Effector memory CD8-positive, alpha-beta T cell (primary cell): ENCODE measurements at places on chromosomes 7 and 10.

- no peak for DNase-seq
Observed at GRCh38 chr10:16583382-16583781, 61.7 kb upstream of the C1QL3 start.

GRCh38 chr7:101823096-101823495 lies 5.7 kb downstream of the CUX1 start:
- DNase-seq, result no peak

DNA sequence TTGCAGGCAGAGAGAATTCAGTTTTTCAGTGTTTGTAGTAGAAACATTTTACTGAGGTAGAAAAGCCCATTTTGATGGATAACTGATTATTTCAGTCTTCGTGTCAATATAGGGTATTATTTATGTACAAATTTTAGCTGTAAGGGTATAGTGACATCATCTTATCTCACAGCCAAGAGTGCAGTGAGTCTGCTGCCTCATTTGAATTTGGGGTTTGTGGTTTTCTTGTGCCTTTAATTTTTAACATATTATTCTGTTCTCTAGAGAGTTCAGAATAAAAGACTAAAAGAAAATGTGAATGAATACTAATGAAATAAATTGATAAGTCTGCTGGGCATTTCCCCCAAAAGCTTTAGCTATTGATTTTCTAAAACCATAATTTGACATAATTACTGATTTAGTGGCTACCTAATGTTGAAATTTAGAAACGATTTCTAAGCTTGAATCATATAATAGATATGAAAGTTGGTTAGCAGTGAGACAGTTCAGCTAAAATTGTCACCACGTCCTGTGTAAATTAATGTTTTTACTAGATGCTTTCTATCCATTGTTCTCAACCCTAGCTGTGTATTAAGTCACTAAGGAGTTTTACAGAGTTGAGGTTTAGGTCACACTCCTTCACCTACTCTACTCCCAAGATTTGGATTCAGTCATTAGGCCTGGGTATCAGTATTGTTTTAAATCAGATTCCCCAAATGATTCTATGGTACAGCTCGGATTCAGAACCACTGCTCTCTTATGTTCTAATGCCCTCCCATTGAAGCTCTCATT lies 37.3 kb downstream of the ACADSB start:
- DNase-seq, result no peak

DNA sequence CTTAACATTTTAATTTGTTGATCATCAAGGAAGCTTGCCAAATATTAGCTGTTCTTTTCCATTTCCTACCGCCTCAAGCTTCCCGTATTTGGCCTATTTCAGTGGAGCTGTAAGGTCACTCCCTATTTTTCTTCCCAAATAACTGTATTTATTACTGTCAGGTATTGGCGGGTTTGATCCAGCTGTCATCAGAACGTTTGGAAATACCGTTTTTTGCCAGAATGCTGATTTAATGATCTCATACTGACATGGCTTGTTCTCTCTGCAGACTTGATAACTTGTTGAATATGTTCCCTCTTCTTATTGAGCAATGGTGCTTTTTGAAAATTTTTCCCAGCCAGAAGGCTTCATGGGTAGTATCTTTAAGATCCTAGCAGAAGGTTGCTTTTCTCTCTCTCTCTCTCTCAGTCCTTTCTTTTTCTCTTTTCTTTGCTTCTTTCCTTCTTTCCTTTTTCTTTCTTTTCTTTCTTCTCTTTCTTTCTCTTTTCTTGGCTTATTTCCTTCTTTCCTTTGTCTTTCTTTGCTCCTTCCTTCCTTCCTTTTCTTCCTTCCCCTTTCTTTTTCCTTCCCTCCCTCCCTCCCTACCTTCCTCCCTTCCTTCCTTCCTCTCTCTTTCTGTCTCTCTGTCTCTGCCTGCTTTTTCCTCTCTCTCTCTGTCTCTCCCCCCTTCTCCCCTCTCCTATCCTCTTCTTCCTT lies 42.1 kb downstream of the CUX1 start:
- DNase-seq, result no peak

GRCh38 chr10:43200538-43201390 lies 62.5 kb downstream of the CSGALNACT2 start:
- DNase-seq, result no peak

- DNase-seq, result no peak
Observed at GRCh38 chr7:142066536-142066935, 45.0 kb upstream of the MGAM2 start.

- DNase-seq, result no peak
Observed at GRCh38 chr10:86313621-86314041, 53.0 kb downstream of the GRID1 start.

GRCh38 chr10:11763501-11763861 lies 21.3 kb downstream of the ECHDC3 start:
- no peak for DNase-seq

GRCh38 chr10:49173853-49174252 lies 14.3 kb downstream of the TMEM273 start:
- DNase-seq, result no peak

GRCh38 chr7:151195616-151196450 lies 8.8 kb upstream of the ASB10 start:
- no peak for DNase-seq

DNA sequence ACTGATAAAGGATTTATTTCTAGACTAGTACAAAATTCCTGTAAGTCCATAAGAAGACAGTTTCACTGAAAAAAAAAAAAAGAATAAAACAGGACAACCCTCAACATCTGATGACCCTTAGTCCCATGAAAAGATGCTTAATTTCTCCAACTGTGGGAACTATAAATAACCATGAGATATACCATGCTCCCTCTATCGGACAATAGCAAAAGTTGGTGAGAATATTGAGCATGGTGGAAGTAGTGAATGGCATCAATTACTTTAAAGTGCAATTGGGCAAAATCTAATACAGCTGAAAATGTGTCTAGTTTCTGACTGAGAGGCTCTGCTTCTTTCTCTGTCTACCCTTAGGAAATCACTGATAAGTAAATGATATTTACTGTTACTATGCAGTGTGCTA lies 348.8 kb downstream of the SUGCT start:
- DNase-seq, result no peak

DNA sequence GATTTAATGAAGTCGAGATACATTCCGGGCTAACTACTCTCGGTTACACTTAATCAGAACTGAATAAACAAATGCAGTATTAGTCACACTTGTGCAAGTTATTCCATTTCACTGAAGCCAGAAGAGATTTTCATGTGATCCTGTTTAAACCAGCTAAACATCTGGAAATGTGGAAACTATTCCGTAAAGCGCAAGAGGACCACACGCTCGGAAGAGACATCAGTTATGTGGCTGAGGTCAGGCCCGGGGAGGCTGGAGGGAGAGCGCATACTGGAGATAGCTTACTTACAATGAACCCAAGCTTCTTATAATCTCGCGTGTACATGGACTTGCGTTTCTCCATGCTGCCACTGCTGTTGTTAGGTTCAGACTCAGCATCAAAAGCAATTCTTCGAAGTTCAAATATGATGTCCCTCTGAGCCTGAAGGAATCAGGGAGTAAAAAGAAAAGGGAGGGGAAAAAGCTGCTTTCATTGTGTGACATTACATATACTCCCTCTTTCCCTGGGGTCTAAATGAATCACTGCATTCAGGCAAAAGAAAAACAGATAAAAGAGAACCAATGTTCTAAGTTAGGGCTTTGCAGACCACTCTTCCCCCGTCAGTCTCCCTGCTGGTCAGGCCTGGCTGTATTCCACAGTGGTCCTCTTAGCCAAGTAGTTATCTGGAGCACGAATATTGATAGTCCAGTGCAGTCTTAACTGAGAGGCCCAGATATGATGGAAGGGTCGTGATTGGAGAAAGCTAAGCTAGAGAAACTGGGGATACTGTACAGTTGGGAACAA lies 237.4 kb downstream of the ELMO1 start:
- no peak for DNase-seq

- no peak for DNase-seq
Observed at GRCh38 chr7:157930441-157930840, 593.6 kb downstream of the DNAJB6 start.

GRCh38 chr7:100951888-100952560 lies 2.7 kb downstream of the MUC3A start:
- no peak for DNase-seq
